Stimulated activated CD8-positive, alpha-beta memory T cell treated with anti-CD3 and anti-CD28 coated beads, Interleukin-2, amount 100 ng/mL, for 48 hours (primary cell): ENCODE measurements at places on chromosomes 7 and 10.
A peak's percentile ranks its signal among the peaks of the same experiment; 100 is the strongest.

DNA sequence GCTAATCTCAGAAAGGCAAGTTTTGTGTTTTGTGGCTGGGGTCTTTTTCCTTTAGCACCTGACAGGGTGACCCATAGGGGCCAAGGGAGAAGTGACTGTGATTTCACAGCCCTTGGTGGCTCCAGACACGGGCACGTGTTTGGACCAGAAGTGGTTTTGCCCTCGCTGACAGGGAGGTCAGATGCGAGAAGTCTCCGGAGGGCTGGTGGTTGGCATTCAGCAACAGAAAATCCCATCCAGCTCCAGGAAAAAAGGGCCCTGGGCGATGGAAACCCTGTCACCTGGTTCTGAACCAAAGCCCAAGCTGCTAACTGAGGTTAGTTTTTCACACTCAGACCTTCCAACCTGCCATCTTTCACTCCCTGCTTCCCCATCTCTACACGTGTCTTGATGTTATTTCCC, 272.9 kb downstream of the TRIL start:
- no peak for DNase-seq

- peak; percentile 60 for DNase-seq
Observed at GRCh38 chr10:130301021-130301892, 165.1 kb downstream of the GLRX3 start.

GRCh38 chr10:1365540-1366321, 309.5 kb downstream of the WDR37 start:
- DNase-seq = no peak

GRCh38 chr7:134667899-134668298, 21.2 kb downstream of the BPGM start:
- DNase-seq = no peak

GRCh38 chr7:116434820-116435341, 64.7 kb upstream of the CAV2 start:
- no peak for DNase-seq

GRCh38 chr7:128103498-128104107, 72.4 kb upstream of the LRRC4 start:
- DNase-seq = no peak

DNA sequence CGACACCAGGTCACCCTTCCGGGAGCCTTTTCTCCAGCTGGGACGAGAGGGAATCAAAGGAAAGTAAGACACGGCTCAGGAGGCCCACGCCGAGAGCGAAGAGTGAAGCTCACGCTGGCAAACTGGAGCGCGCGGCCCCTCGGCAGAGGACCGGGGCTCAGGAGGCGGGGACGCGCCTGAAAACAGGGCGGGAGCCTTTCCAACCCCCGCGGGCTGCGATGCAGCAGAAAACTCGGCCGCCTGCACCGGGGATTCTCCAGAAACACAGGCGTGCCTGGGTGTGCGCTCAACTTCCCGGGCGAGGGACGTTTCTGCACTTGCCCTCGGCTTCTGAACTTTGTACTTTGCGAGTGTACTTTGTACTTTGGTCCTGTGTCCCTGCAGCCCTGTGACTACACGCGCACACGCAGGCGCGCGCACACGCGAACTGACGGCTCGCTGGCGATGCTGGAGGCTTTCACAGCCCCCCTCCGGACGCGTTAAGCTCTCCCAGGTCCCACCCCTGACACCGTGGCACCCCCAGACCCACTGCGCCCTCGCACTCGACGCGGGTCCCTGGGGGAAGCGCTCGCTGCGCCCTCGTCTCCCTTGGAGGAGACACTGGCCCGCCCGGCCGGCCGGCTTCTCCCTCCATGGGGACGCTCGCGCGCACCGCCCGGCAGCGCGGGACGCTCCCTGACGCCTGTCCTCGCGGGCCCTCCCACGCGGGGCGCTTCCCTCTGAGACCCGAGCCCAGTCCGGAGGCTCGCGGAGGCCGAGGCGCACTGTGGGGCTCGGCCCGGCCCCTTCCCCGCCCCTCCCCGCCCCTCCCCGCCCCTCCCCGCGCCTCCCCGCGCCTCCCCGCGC, 588 bp upstream of the PAOX start:
- DNase-seq = peak; percentile 35

DNA sequence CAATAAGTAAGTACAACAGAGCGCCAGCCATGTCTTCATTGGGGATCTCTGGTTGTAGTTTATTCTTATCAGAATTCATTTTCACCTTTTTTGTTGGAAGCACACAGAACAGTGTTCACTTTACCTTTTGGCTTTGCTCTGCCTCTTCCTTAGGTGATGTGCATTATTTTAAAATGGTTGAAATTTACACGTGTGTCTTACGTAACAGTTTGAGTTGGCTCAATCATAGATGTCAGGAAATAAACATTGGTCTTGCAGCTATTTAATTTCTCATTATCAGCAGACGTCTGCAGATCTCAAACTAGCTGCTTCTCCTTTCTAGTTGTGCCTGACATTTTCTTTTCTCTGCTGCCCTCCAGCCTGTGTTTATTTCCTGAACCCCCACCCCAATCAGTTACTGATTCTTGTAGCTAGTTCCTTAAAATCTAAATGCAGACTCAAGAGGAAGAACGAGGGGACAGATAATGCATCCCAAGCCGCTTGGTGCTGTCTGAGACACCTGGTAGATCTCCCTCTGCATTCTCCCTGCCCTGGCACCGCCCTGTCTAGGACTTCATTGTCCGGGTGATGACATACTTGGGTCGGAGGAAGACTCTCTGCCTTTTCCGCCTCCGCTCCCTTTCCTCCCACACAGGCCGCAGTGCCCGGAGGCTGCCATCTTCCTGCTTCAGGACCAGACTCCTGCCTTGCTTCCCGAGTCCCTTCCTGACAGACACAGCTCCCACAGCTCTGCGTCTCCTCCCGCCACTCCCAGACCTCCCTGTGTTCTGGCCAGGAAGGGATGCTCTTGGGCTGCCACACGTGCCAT, 108.2 kb downstream of the ANKRD61 start:
- no peak for DNase-seq

- DNase-seq = no peak
Observed at GRCh38 chr10:9656996-9657395, 1360.7 kb upstream of the CELF2 start.

GRCh38 chr7:52565974-52566373, 469.5 kb upstream of the POM121L12 start:
- DNase-seq = no peak

DNA sequence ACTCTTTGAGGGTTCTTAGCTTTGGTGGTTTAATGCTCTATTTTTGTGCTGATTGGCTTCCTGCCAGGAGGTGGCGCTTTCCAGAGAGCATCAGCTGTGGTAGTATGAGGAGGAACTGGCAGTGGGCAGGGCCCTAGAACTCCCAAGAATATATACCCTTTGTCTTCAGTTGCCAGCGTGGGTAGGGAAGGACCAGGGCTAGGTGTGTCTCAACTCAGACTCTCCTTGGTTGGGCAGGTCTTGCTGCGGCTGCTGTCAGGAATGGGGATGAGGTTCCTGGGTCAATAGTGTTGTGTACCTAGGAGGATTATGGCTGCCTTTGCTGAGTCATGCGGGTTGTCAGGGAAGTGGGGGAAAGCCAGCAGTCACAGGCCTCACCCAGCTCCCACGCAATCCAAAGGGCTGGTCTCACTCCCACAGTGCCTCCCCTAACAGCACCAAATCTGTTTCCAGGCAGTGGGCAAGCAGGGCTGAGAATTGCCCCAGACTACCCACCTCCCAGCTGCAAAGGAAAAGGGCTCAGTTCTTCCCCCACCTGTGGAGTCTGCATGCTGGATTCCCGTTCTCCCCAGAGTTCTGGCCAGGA, 191.5 kb downstream of the PHTF2 start:
- DNase-seq = peak; percentile 7

GRCh38 chr10:63917363-63917762, 396.2 kb downstream of the REEP3 start:
- no peak for DNase-seq

- no peak for DNase-seq
Observed at GRCh38 chr10:609868-610545, 79.5 kb downstream of the DIP2C start.

GRCh38 chr7:117312593-117313580, 10.0 kb downstream of the WNT2 start:
- DNase-seq = no peak

GRCh38 chr10:104777086-104777799, 136.2 kb downstream of the SORCS3 start:
- DNase-seq = no peak

DNA sequence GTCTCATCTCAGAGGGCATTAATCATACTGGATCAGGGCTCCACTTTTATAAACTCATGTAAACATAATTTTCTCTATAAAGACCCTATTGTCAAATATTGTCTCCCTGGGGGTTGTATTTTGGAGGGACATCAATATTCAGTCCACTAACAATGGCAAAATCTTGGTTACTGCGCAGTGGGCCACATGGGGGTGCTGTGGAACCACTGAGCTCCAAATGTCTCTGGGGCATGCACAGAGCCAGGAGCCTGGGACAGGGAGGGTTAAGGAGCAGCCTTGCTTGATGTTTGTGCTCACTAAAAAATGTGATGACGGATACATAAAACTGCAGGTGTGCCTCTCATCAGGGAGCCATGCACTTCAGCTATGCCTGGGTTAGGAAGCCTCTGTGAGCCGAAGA, 62.1 kb upstream of the PRSS58 start:
- DNase-seq = peak; percentile 33

DNA sequence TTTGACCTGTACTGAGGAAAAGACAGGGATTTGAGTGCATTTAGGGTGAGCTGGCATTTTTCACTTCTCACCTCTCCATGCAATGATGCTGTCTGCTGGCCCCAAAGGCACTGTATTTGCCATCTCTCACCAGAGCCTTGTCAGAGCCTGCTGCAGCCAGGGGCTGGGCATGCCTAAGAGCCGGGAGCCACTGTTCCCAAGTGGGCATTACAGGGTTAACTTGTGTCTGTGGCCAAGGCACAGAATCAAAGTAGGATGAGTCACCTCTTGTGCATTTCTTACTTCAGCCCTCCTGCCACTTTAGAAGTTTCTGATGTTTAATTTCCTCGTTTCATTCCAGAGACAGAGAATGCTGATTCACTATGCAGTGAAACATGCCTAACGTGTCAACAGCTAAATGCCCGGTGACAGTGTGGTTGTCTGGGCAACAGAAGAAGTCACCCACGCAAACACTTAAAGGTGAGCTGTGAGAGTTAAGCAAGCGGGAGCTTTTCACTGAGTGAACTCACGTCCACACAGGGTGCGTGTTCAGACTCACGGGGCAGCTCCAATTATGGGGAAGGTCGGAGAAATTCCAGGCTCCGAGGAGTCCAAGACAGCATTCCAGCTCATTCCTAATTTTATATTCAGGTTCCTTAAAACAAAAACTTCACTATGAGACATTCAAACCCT, 57.1 kb upstream of the IGFBP3 start:
- DNase-seq = no peak

GRCh38 chr10:43262902-43263466, 3.9 kb downstream of the RASGEF1A start:
- DNase-seq = no peak

GRCh38 chr7:158609313-158609974, 21.8 kb upstream of the PTPRN2 start:
- DNase-seq = no peak

GRCh38 chr10:78782441-78782840, 286.3 kb upstream of the ZMIZ1 start:
- DNase-seq = no peak

DNA sequence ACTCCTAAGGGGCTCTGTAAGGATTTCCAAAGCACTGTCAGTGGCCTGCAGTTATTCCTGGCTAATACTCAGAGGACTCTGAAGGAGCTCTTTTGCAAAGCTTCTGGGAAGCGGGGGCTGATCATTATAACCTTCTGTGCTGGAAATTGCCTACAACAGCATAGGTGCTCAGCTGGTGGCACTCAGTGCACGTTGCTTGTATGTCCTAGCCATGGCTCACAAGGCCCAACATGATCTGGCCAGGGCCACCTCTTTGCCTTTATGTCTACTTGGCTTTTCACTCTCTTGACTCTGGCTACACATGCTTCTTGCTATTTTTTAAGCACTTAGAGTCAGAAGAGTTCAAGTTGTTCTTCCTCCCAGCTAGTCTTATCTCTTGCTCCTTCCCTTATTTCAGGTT, 17.5 kb downstream of the LAMB4 start:
- no peak for DNase-seq

DNA sequence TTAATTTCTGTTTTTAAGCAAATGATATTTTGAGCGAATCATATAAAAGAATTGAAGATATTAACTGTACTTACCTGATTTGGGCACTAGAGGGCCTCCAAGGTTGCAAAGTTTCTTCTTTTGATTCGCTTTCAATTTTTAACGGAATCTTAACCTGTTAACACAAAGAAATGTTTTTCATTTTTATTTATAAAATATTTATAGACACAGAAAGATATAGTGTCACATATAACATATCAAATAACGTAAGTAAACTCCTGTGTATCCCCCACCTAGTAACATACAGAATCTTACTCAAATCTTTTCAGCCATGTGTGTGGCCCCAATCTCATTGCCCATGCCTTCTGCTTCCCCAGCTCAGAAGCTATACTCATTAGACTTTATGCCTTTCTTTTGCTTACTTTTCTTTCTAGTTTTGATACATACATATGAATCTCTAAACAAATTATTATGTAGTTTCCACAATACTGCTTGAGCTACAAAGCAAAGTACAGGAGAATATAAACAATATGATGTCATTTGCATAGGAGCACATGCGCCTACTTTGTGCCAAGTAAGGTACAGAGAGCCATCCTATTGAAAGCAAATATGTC, 49.5 kb upstream of the ZPBP start:
- DNase-seq = no peak

GRCh38 chr10:16483241-16483917, 38.3 kb downstream of the C1QL3 start:
- no peak for DNase-seq

DNA sequence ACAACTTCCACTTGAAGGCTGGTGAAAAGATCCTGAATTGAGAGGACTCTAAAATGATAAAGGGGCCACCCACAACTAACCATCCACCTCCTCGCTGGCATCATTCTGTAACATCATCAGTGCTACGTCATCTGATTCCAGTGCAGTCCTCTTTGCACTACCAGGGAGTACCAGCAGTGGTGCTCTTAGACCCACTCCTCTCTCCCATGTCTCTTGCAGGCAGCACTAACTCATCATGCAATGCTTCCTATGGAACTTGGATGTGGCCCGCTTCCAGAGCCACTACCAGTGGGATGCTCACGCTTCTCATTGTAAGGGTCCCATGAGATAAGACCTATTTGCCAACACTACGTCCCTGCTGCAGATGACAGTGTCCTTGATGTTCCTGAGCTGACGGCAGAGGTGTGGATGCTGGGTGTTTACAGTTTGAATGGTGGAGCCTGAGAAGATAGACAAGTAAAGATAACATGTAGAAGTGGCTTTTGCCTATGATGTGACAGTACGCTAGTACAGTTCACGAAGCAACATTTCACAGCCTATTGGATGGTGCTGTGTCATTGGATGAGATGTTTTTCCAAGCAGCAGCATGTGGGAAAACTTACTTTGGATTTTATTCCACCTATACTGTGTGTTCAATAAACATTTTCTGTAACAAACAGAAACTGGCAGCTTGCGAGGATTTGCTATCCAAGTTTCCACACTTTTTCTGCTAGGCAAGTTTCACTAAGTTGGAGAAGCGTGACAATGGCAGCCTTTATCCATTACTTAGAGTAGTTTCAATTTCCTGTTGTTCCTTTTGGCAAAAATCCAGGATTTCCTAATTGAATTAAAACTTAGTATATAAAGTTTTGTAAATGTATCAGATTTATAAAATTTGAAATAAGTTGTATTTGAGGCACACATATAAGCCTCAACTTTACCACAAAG, 35.8 kb upstream of the COBL start:
- DNase-seq = no peak
